Stimulated activated CD8-positive, alpha-beta memory T cell treated with anti-CD3 and anti-CD28 coated beads, Interleukin-7, amount 100 ng/mL, for 1 hour (primary cell): ENCODE measurements at places on chromosomes 13 and 19.

GRCh38 chr13:110493613-110494012 is 67.9 kb downstream of the RAB20 start:
- no peak for DNase-seq

GRCh38 chr13:30569901-30570576 is 47.7 kb upstream of the USPL1 start:
- no peak for DNase-seq

GRCh38 chr19:18541258-18541991 is 1.9 kb downstream of the FKBP8 start:
- no peak for DNase-seq

DNA sequence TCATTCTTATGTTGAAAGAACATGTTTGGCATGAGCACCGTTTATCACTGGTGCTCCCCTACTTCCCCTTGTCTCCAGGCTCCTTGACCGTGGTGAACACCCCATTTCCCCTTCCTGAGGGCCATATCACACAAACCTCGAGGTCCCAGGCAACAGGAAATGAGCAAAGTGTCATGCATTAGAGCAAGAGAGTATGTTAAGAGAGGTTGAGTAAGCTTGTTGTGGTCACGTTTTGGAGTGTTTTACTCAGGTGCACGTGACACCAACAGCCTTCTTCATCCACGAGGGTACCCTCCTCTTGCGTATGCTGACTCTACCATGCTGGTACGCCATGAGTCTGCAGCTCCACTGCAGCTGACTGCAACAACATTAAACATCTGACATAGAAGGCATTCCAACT is 482.2 kb upstream of the NBEA start:
- no peak for DNase-seq

- DNase-seq: no peak
Observed at GRCh38 chr13:35378939-35379338, 97.5 kb downstream of the MAB21L1 start.

GRCh38 chr13:44196196-44196751 is 177.3 kb upstream of the SERP2 start:
- DNase-seq: no peak

DNA sequence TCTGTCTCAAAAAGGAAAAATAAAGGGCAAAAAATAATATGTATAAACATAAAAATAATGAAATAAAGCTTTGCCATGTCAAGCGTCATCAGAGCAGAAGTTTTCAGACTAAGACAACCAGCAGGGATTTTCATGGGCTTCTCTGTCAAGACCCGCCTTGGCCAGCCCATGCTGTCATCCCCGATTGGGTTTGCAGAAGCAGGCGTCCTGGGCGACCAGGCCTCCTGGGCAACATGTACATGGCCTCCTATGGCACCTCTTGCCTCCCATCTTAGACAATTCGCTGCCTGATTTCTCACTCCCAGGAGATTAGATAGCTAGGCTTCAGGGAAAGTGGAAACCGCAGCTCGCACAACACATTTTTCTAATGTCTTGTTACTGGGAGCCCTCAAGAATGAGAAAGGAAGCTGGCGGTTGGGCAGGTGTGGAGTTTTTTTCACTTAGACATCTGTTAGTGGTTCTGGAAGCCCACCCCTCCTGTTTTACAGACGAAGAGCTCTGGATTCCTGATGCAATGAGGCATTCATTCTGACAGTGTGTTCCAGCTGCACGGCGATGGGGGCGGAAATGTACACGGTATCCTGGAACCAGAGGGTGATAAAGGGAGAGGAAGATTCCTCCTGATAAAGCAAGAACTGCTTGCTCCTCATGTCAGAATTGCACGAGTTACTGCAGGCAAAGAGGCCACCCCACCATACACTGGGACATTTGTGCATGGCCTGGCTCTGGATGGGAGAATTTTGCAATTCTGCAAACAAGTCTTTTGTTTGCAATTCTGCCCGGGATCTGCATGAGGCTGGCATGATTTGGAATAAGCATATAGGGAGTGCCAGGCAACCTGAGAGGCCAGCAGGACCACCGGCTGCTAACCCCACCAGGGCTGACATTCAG is 47.4 kb upstream of the KATNAL1 start:
- DNase-seq: no peak
